GM10248 (cell line): ENCODE measurements at places on chromosomes 11 and 22.

DNA sequence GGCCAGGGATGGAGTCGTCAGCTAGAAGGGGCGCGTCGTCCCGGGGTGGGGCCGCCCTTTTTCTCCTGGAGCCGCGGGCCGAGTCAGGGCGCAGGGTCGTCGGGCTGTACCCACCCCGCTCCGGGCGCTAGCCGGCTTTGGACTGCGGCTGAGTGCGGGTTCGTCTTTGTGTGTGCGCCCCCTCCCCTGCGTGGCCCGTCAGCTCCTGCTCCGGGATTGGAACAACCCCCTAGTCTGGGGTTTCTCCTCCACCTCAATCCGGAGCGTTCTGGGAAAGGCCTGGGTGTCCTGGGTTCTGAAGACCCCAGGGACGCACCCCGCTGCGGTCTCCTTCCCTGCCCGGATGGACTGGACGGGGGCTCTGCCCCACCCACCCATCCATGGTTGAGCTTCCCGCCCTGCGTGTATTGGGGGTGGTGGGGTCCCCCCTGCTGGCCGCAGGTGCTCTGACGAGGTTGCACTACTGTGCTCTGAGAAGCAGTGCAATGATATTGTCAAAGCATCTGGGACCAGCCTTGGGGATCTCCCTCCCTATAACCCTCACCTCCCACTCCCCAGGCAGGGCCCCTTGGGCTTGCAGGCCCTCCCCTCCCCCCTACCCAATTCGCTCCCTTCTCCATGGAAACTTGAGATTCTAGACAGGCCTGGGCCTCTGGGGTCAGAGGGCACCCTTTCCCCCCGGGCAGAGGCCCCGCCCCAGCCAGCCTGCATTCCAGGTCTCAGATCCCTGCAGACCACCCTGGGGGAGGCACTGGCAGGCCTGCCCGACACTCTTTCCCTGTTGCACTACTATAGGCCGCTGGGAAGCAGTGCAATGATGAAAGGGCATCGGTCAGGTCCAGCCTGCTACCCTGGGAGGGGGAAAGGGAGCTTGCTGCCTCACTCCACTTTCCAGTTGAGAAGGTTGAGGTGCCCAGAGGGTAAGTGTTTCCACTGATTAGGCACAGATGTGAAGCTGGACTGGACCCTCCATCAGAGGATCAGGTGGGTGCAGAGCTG is 10.7 kb downstream of the SDF2L1 start:
- DNase-seq = no peak

DNA sequence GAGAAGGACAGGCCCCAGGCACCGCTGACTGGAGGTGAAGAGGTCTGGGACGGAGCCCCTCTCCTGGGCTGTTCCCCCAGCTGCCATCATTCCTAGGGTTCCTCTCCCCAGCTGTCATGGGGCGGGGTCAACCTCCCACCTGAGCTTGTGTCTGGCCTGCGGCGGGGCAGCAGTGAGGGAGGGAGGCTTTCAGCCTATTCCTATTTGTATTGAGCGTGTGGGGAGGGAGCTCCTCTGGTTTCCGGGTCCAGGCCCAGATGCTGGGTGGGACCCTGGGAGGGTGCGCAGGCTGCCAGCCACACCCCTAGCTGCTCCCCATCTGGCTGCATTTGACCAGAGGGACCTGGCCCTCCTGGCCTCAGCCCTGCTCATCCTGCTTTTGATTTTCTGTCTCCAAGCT is 13.7 kb downstream of the TSPAN4 start:
- no peak for DNase-seq

GRCh38 chr22:43411869-43412807 is at the start of gene MPPED1:
Gene MPPED1, plus strand, starts transcription at chr22:43412014. Its CDS starts 12,972 bp downstream, at chr22:43424986.
- no peak for DNase-seq

DNA sequence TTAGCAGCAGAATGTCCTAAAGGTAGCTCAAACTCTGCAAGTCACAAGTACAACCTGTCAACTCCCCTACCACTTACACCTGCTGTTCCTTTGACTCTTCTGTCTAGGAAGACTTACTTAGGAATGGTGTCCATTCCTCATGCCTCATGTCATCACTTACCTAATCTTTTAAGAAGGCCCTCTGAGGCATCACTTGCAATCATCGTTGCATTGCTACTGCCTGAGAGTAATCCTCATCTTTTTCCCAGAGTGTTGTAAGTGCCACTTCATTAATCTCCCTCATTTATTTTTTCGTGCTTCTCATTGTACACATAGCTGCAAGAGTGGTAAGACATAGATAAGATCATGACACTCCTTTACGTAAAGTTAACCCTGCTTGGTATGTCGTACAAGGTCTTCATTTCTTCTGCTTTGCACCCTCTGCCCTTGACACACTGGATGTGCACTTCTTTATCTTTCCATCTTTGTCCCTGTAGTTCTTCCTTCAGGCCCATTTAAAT is 54.6 kb downstream of the SFI1 start:
- no peak for DNase-seq

DNA sequence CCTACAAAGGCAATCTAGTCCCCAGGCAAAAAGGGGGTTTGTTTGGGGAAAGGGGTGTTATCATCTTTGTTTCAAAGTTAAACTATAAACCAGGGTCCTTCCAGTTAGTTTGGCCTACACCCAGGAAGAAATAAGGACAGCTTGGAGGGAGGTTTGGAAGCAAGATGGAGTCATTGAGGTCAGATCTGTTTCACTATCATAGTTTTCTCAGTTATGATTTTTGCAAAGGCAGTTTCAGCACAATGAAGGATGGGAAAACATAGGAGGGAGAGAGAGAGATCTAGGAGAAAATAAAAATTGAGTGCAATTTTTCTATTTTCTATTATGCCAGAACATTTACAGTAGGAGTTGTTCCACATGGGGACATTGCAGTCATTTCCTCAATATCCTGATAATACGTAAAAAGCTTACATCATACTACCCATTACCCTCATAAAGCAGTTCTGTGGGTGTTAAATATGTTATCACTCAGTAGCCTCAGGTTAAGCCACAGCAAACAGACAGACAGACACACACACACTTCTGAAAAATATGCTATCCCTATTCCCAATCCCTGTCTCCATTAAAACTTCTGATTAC is 401.3 kb upstream of the FAT3 start:
- DNase-seq = no peak

DNA sequence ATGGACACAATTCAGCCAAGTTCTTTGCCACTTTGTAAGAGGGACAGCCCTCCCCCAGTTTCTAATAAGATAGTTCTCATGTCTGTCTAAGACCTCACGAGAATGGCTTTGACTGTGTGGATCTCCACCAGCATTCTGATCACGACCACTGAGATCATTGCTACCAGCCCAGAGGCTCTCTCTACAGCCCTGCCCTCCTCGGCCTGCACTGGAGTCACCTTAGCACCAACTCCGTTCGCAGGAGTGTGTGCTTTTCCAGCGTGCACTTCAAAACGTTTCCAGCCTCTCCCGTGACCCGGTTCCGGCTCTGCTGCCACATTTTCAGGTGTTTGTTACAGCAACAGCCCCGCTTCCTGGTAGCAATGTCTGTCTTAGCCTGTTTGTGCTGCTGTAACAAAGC is 26.2 kb downstream of the TSPAN32 start:
- DNase-seq = no peak

- DNase-seq = no peak
Observed at GRCh38 chr22:19214078-19214473, 35.5 kb upstream of the SLC25A1 start.

DNA sequence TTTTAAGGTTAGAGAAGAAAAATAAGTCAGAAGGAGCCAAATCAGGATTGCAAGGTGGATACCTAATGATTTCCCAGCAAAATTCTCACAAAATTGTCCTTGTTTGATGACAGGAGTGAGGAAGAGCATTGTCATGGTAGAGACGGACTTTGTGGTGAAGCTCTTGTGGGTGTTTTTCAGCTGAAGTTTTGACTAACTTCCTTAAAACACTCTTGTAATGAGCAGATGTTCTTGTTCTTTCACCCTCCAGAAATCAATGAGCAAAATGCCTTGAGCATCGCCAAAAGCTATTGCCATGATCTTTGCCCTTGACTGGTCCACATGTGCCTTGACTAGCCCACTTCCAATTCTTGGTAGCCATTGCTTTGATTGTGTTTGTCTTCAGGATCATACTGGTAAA is 20.0 kb downstream of the CALCB start:
- DNase-seq = no peak

DNA sequence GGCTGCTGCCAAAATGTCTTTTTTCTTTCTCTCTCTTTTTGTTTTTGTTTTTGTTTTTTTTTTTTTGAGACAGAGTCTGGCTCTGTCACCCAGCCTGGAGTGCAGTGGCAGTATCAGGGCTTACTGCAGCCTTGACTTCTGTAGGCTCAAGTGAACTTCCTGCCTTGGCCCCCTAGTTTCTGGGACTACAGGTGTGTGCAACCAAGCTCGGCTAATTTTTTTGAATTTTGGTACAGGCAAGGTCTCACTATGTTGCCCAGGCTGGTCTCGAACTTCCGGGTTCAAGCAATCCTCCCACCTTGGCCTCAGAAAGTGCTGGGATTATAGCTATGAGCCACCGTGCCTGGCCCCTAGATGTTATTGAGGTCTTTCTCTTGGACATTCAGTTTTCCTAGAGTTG is 2.2 kb upstream of the DDX10 start:
- DNase-seq = no peak

DNA sequence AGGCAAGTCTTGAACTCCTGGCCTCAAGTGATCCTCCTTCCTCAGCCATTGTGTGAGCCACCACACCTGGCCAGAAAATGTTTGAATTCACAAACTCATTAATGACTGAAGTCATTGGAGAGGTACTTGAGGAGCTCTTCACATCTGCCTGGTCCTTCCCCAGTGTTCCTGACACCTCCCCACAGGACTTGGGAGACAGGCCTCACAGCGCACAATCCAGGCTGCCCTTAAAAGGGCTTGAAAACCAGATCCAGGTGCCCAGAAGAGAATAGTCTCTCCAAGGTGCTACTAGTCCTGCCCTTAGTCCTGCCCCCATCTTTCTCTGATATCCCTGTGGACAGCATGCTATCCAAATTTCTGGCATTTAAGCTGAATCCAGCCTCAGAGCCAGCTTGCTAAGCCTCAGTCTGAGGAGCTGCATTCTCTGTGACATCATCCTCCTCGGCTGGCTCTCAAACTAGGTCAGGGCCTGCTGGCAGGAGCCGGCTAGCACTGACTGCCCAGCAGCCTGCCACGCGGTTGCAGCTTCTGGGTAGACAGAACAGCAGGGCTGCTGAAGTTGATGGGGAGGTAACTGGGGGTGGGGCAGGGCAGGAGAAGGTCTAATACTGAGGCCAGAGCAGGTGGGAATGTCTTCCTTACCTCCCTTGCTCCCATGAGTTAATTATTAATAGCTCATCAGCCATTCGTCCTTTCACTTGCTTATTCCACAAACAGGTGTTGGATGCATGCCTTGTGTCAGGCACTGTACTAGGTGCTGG is 35.3 kb upstream of the NECTIN1 start:
- DNase-seq = no peak

- DNase-seq = no peak
Observed at GRCh38 chr11:65945430-65945911, at the start of gene TSGA10IP. Gene TSGA10IP, plus strand, starts transcription at chr11:65945480. Its CDS starts 196 bp downstream, at chr11:65945676.

DNA sequence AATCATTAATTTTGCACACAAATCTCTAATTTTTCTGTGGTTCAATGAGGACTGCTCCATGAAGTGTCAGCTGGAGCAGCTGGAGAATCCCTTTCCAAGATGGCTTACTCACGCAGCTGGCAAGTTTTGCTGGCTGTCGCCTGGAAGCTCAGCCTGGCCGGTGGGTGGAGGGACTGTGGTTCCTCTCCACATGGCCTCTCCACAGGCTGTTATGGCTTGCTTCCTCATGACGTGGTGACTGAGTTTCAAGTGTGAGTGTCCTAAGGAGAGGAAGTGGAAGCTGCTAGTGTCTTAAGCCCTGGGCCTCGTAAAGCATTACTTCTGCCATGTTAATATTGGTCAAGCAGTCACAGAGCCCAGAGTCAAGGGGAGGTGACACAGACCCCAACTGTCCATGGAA is 14.0 kb upstream of the NRIP3 start:
- peak; percentile 28 for DNase-seq

DNA sequence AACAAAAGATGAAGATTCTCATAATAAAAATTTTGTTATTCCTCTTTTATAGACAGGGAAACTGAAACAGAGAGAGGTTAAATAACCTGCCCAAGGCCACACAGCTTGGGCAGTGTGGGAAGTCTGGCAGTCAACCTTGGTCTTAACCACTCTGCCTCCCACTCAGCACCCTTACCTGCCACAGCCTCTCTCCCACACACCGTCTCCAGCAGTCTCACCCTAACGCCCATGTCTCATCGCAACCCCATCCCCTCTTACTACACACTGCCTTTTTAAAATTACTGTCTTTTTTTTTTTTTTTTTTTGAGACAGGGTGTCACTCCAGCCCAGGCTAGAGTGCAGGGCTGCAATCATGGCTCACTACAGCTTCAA is 25.0 kb downstream of the ARRB1 start:
- DNase-seq = no peak

GRCh38 chr22:33129621-33130020 is 71.4 kb upstream of the SYN3 start:
- DNase-seq = no peak

DNA sequence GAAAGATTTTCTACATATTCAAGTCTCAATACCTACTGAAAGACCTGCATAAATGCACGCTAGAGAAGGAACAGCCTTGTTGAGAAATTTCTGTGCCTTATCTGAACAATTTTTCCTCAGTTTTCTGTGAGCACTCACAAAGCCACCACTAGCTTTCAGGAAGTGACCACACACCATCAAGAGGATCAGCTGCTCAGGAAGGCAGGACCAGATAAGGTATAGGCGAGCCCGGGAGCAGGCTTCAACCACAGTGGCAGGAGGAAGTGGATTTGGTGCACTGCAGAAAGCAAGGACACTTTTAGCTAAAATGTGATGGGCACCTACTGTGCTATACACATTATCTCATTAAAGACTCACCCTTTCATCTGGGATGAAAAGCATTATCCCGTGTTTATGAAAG is 220.8 kb downstream of the RAB38 start:
- DNase-seq = no peak
